ENCODE measurements at places on chromosomes 3 and 15.

DNA sequence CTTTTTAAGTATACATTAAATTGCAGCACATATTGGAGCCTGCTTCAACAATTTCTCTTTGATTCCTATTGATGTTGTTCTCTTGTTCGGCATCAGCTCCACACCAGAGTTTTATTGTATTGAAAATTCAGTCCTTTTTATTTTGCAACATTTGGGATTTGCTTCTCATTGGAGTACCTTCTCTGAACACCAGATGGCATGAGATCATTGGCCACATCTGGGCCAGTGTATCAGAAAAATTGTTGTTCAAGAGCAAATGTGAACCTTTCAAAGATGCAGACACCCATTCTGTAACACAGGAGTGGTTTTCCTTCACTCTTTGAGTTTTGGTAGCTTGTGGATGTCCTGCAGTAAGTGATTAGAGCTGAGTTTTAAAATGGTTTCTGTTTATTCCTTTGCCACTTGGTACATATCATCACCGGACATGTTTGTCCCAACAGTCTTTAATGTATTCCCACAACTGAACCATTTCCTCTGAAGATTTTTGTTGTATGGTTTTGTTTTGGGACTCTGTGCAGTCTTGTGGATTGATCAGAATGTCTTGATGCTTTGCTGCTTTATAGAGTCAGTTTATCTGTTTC is 96.1 kb downstream of the MCTP2 start:
- no peaks in the 10 kb centered on the region for H3K27me3 ChIP-seq
- DNase-seq: peak; percentile 50
- H3K4me3 ChIP-seq: no peak overlapping the region
- no peak overlapping the region for H3K27ac ChIP-seq

- no peak overlapping the region for H3K4me3 ChIP-seq
- no peak overlapping the region for H3K27ac ChIP-seq
- H3K36me3 ChIP-seq: no peaks in the 10 kb centered on the region
- DNase-seq: no peak
- H3K4me1 ChIP-seq: no peaks in the 10 kb centered on the region
Measured at GRCh38 chr3:177401375-177401774, 204.1 kb upstream of the TBL1XR1 start.

- peaks cover 16% of the 10 kb centered on the region for H3K4me1 ChIP-seq
- H3K36me3 ChIP-seq: no peaks in the 10 kb centered on the region
- H3K4me3 ChIP-seq: peak overlapping the region; percentile 28
Measured at GRCh38 chr3:150220799-150221198, 187.3 kb upstream of the TSC22D2 start.

DNA sequence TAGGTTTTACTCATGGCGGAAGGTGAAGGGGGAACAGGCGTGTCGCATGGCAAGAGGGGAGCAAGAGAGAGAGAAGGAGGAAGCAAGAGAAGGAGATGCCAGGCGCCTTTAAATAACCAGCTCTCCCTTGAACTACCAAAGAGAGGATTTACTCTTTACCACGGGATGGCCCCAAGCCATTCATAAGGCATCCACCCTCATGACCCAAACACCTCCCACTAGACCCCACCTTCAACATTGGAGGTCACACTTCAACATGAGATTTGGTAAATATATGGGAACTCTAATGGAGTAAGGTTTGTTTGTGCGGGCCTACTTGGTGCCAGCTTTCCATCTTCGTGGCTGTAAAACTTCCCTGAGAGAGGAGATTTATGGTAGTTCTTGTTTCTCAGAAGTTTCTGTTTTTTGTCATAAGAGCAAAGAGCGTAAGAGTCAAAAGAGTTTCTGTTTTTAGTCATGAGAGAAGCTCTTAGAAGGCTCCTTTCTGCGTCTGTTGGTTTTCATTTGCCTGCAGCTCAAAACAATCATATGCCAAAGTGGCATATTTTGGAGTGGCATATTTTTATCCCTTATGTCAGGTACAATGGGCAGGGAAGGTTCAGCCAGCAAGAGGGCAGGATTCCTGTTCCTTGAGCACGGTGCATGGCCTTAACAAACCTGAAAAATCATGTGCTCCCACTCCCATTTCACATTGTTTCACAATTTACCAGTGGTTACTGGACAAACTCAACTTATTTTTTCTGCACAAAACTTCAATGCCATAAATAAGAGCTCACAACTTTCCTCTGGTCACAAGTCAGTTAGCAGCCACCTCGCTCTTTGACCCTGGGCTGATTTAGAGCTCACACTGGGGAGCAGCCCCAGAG is 12.5 kb downstream of the PML start:
- H3K4me1 ChIP-seq: peaks cover 7% of the 10 kb centered on the region
- no peak for DNase-seq
- H3K36me3 ChIP-seq: peaks cover 29% of the 10 kb centered on the region
- H3K4me3 ChIP-seq: no peak overlapping the region
- H3K27me3 ChIP-seq: no peaks in the 10 kb centered on the region
- peak overlapping the region; percentile 11 for H3K27ac ChIP-seq

DNA sequence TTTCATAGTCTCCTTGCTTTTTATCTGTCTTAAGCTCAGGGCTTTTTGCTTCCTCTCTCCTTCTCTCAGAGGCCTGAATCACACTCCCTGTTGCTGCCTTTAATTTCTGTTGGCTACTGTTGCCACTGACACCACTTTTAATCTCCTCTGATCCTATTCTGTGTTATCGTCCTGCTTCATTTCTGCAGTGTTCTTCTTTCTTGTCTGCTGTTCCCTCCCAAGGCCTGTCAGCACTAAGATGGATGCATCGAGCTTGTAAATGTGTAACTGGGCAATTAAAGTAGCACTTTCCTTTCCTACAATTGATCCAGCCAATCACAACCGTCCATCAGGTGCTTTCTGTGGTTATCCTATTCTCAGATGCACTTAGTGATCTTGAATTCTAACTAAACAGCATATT is 71.3 kb upstream of the VEPH1 start:
- no peaks in the 10 kb centered on the region for H3K4me1 ChIP-seq
- H3K27ac ChIP-seq: no peak overlapping the region
- H3K27me3 ChIP-seq: no peaks in the 10 kb centered on the region

- no peaks in the 10 kb centered on the region for H3K27me3 ChIP-seq
- no peak overlapping the region for H3K4me3 ChIP-seq
- H3K36me3 ChIP-seq: peaks cover 6% of the 10 kb centered on the region
- DNase-seq: no peak
Measured at GRCh38 chr3:138479438-138479863, 45.0 kb downstream of the ESYT3 start.

- H3K4me3 ChIP-seq: peak overlapping the region; percentile 70
- no peaks in the 10 kb centered on the region for H3K36me3 ChIP-seq
- H3K4me1 ChIP-seq: peaks cover 13% of the 10 kb centered on the region
- DNase-seq: peak; percentile 50
Measured at GRCh38 chr3:32237670-32238452, 619 bp upstream of the CMTM8 start.

DNA sequence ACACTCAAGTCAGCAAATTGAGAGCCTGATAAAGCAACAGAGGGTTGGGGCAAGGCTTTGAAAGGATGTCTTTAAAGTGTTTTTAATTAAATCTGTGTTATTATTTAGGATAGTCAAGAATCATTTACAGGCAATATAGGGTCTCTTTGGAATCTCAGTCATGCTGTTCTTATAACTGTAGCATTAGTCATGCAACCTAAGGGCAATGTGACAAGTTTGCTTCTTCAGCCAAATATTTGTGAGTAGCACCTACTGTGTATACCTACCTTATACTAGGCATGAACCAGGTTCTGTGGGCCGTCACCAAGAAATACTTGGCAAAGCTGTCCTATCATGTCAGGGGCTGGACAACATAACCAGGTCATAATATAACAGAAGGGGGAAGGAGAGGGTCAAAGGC is 184.6 kb upstream of the TRIM42 start:
- no peak overlapping the region for H3K4me3 ChIP-seq
- H3K36me3 ChIP-seq: no peaks in the 10 kb centered on the region
- no peak for DNase-seq
- no peaks in the 10 kb centered on the region for H3K4me1 ChIP-seq

- H3K27me3 ChIP-seq: peaks cover 22% of the 10 kb centered on the region
- no peak overlapping the region for H3K4me3 ChIP-seq
- no peak for DNase-seq
- no peaks in the 10 kb centered on the region for H3K36me3 ChIP-seq
- no peaks in the 10 kb centered on the region for H3K4me1 ChIP-seq
Measured at GRCh38 chr15:60115579-60116380, 111.7 kb downstream of the FOXB1 start.

DNA sequence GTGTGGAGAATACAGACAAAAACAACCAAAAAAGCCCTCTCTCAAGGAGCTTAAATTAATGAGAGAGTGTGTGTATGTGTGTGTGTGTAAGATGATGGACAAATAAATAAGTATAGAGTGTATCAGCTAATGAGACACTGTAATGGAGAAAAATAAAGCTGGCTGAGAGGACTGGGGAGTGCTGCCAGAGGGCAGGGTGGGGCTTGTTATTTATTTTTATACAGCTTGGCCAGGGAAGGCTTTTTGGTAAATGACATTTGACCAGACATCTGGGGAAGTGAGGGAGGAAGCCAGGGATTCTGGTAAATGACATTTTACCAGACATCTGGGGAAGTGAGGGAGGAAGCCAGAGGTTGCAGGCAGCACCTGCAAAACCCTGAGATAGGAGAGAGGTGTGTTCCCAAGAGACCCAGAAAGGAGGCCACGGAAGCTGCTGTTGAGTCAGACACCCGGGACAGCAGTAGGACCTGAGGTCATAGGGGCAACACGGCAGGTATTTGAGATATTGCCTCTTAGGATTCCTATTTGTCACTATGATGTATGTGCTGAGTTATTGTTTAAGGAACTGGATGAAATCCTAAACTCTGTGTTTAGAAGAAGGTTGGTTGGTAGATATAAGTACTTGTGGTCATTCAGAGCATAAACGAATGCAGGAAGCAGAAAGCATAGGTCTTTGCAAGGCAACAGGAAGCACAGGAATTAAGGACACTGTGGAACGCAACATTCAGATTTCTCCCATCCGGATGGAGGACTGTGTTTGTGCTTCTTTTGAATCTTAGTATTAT is 2.7 kb downstream of the SV2B start:
- H3K36me3 ChIP-seq: no peaks in the 10 kb centered on the region
- H3K27me3 ChIP-seq: peaks cover 42% of the 10 kb centered on the region
- H3K4me1 ChIP-seq: peaks cover 24% of the 10 kb centered on the region
- H3K4me3 ChIP-seq: no peak overlapping the region
- peak; percentile 12 for DNase-seq
- peak overlapping the region; percentile 71 for H3K27ac ChIP-seq

DNA sequence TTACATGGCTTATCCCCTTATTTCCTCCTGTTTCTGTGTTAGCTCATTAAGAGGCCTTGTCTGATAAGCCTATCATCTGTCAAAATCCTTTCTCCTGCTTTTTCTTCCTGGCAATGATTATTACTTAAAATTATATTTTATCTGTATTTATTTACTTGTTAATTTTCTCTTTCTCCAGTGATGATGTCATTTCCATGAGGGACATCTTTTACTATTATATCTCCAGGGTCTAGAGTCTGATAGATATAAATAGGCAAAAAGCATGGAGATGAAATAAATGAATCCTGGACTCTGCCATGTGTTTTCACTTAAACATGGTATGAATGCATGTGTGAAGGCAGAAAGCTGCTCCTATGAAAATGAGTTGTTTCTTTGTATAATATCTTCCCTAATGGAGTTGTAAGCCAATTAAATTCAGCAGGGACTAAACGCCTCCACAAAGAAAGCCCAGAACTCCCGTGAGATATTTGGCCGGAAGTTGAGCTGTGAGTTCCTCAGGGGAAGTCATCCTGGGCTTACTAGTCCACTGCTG is 375.2 kb downstream of the TUSC7 start:
- no peaks in the 10 kb centered on the region for H3K4me1 ChIP-seq
- H3K27me3 ChIP-seq: no peaks in the 10 kb centered on the region
- peak; percentile 39 for DNase-seq
- no peak overlapping the region for H3K27ac ChIP-seq

DNA sequence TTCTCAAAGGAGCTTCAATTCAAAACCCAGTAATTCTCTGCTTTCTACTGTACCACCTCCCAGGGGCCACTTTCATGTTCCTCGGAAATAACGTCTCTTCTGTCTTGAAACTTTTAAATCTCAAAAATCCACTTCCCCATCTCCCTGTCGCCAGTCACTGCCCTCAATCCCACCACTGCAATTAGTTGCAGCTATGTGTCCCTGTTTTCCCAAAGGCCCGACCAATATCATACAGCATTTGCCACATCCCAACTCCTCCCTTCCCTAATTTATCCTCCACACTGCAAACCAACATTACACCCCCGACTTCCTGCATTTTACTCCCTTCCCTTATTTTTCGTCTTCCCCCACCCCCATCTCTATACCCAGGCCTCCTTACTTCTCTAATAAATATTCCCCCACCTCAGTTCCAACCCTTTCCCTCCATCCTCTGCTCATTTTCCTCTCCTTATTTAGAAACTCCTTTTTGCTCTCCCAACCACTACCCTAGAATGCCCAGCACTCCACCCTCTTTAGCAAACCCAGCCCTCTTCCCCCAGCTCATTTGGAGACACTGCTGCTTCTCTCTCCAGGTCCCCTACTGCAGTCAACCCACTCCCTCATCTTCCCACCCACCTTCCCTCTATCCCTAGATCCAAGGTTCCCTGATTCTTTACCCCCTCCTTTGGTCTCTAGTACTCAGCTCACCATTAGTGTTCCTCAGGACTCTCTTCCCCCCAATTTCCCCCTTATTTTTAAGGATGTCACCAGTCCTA is 1.1 kb downstream of the NPTN start:
- H3K4me1 ChIP-seq: peaks cover 11% of the 10 kb centered on the region
- peak overlapping the region; percentile 82 for H3K27ac ChIP-seq
- no peaks in the 10 kb centered on the region for H3K36me3 ChIP-seq
- H3K4me3 ChIP-seq: peak overlapping the region; percentile 94
- H3K27me3 ChIP-seq: no peaks in the 10 kb centered on the region
- DNase-seq: peak; percentile 65

GRCh38 chr15:90233387-90234095 is at the start of gene CIB1:
Gene CIB1, minus strand, starts transcription at chr15:90233941. Its CDS starts 56 bp downstream, at chr15:90233885.
- peak within 1 kb of the TSS; percentile 89 for H3K4me3 ChIP-seq
- H3K36me3 ChIP-seq: peaks cover 29% of the 10 kb centered on the region
- H3K27me3 ChIP-seq: no peaks in the 10 kb centered on the region
- peak; percentile 99 for DNase-seq
- peak within 1 kb of the TSS; percentile 86 for H3K27ac ChIP-seq

DNA sequence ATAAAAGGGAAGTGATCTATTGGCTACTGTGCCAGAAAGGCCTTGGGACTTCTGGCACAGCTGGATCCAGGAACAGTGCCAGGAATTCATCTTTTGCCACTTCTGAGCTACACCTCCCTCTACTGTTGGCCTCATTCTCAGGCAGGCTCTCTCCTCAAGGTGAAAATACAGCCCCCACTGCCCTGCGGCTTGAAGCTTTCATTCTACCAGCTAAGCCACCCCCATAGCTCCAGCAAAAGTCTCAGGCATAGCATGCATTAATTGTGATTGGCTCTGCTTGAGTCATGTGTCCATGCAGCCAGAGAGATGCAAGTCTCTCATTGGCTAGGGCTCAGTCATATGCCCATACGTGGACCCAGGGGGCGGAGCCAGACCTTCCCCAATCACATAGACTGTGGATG is 142.4 kb downstream of the TPRA1 start:
- no peaks in the 10 kb centered on the region for H3K36me3 ChIP-seq
- H3K4me3 ChIP-seq: no peak overlapping the region
- no peak overlapping the region for H3K27ac ChIP-seq
- peaks cover 15% of the 10 kb centered on the region for H3K4me1 ChIP-seq
- no peak for DNase-seq

Data from muscle of leg (tissue), 16 donors.